Activated T-cell treated with anti-CD3 and anti-CD28 coated beads, Interleukin-2, amount 50 U/mL, for 1 hour (primary cell): ENCODE measurements at places on chromosomes 2 and 18.
A peak's percentile ranks its signal among the peaks of the same experiment; 100 is the strongest.

GRCh38 chr2:207163053-207163755 is 2.5 kb downstream of the KLF7 start:
- DNase-seq: no peak

- DNase-seq: no peak
Observed at GRCh38 chr2:159613651-159614285, 2.6 kb downstream of the BAZ2B start.

DNA sequence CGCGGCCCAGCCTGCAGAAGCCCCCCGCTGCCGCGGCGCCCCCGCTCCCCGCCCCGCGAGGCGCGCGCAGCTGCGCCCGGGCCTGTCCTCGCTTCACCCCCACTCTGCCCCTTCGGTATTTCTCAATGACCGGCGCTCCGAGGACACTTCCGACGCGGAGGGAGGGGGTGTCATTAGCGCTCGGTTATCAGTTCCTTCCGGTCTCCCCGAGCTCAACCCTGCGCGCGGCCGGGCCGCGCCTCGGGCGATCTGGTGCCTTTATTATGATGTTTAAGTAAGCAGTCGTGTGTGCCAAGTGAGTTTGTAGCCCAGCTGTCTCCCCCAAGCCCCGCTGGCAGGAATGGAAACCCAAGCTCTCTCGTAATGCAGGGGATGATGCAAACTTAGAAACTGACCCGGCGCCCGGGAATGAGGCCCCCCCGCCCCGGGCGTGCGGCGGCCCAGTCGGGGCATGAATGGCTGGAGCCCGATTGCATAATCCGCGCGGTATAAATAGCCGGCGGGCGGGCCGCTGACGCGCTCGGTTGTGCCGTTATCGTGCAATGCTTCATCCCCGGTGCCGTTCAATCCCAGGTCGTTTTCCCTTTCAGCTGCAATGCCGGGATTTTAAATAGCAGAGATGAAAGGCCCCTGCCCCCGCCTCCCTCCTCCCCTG is 3.9 kb upstream of the SPRED2 start:
- DNase-seq: peak; percentile 41

DNA sequence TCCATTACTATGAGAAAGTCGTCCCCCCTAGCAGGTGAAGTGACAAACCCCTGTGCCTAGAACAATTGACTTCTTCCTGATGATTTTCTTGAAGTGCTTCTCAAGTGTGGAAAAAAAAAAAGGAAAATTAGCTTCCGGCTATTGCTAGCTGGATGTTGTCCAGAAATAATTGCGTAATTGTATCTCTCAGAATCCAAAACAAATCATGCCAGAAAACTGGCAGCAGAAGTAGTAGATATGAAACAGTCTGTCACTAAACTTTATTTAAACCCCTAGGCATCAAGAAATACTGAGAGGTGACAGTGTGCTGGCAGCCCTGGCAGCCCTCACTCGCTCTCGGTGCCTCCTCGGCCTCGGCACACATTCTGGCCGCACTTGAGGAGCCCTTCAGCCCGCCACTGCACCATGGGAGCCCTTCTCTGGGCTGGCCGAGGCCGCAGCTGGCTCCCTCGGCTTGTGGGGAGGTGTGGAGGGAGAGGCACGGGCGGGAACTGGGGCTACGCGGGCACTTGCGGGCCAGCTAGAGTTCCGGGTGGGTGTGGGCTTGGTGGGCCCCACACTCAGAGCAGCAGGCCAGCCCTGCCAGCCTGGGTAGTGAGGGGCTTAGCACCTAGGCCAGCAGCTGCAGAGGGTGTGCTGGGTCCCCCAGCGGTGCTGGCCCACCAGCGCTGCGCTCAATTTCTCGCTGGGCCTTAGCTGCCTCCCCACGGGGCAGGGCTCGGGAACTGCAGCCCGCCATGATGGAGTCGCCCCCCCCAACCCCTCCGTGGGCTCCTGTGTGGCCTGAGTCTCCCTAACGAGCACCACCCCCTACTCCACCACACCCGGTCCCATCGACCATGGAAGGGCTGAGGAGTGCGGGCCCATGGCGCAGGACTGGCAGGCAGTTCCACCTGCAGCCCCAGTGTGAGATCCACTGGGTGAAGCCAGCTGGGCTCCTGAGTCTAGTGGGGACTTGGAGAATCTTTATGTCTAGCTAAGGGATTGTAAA is 80.5 kb upstream of the ABCA12 start:
- no peak for DNase-seq

- no peak for DNase-seq
Observed at GRCh38 chr18:78579449-78579848, 400.2 kb upstream of the SALL3 start.

DNA sequence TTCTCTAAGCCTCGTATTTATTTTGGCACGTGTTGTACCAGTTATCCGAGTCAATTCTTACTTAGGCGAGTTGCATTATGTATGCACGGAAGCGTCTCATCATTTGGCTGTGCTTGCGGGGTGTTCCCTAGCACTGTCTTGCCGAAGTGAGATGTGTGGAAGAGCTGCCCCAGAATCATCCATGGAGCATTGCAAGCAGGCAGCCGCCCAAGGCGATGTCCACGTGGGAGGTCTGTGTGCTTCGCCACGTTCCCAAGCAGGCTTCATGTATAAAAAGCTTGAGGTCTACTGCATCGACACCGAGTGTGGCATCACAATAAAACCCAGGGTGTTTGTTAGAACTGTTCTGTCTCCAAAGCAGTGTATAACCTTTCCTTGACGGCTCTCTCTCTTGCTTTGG is 849.9 kb downstream of the DCDC2C start:
- no peak for DNase-seq

DNA sequence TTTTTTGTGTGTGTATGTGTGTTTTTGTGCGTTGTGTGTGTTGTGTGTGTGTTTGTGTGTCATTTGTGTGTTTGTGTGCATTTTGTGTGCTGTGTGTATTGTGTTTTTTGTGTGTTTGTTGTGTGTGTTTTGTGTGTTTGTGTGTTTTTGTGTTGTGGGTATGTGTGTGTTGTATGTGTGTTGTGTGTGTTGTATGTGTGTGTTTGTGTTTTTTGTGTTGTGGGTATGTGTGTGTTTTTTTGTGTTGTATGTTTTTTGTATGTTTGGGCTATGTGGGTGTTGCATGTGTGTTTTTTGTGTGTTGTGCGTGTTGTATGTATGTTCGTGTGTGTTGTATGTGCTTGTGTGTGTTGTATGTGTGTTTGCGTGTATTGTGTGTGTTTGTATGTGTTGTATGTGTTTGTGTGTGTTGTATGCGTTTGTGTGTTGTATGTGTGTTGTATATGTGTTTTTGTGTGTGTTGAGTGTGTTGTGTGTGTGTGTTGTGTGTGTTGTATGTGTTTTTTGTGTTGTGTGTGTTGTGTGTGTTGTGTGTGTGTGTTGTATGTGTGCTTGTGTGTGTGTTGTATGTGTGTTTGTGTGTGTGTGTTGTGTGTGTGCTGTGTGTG is 275.3 kb downstream of the HRH4 start:
- no peak for DNase-seq

DNA sequence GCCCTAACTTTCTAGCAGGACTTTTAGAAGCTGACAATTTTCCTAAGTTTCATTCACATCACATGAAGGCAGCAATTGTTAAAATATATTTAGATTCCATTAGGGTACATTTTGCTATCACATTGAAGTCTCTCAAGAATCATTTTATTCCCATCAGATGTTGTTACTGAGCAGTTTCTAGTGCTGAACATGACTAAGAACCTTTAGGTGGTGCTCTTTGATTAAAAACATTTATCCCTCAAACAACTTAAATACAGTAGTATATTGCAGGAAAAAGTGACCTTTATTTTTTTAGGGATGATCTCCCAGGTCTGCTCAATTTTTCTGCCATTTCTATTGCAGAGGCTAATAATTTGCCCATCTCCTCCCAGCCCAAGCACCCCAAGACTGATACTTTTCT is 22.9 kb upstream of the NARS1 start:
- no peak for DNase-seq

- DNase-seq: no peak
Observed at GRCh38 chr2:75489721-75490120, 71.0 kb downstream of the EVA1A start.

- DNase-seq: no peak
Observed at GRCh38 chr2:190571686-190572085, 37.2 kb upstream of the NEMP2 start.

DNA sequence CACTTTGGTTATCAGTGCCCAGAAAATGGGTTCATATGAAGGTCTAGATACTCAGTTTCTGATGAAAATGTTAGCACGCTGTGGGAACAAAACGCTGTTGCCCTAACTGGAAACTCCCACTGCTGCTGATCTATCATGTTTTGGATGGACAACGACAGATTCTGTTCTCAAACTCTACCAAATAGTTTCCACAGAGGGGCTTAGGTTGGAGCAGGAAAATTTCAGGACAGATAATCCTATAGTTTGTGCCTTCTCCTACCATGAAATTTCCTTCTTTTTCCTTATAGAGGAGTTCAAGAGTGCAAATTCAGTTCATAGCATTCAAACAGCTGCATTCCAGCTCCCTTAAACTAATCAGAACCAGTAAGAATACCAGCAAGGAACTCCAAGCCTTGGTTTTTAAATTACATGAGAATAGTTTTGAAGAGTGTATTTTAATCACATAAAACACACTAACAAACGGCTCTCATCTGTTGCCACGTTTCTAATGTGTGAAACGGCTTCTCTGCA is 58.7 kb upstream of the RALBP1 start:
- no peak for DNase-seq

GRCh38 chr2:208069186-208069585 is 43.9 kb upstream of the PLEKHM3 start:
- no peak for DNase-seq

GRCh38 chr2:40048506-40048905 is 269.4 kb upstream of the THUMPD2 start:
- no peak for DNase-seq

DNA sequence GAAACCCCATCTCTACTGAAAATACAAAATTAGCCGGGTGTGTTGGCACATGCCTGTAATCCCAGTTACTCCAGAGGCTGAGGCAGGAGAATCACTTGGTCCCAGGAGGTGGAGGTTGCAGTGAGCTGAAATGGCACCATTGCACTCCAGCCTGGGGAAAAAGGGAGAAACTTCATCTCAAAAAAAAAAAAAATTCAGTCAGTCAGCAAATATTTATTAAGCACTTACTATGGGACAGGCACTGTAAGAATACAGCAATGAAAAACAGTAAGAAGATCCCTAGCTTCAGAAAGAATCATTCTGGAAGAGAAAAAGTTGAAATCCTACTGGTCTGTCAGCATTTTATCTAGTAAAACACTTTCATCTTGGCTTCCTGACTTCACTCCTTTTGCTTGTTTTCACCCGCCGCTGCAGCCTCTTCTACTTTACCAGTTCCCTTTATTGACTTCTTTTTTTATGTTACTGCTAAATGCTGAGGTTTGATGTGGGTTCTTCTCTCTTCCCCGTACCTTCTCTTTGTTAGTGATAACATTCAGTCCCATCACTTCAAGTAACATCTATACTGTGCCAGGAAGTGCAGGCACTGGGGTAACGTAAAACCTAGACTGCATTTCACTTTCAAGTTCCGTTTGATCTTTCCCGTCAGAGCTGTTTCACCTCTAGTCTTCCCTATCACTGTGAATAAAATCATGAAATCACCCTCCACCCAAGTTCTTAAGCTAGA is 10.8 kb upstream of the TAF4B start:
- peak; percentile 41 for DNase-seq

DNA sequence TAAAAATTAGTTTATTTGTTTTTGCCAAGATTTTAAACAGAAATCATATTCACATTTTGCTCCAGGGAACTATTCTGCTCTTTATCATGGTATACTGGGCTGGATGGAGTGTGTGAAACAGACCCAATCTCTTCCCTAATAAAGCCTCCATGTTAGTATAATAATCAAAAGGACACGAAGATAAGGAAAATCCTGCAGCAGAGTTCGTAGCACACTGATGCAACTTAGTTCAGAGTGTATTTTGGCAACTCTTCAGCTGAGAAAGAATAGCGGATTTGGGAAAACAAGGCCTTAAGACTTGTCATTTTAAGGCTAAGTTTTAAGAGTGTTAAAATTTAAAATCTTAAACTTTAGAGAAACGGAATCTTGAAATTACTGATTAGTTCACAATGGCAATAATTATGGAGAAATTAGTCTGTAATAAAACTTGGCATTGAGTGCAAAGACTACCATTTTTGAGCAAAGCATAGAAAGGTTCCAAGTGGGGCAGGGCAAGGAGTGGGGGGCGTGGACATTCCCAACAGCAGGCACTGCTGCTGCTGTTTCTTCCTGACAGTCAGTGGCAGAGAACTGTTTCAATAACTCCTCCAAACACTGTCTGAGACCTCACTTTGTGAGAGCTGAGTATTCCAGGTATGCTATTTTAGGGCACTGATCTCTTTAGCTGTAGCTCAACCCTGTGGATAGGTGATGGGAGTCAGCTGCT is 225.0 kb downstream of the HRH4 start:
- DNase-seq: no peak

DNA sequence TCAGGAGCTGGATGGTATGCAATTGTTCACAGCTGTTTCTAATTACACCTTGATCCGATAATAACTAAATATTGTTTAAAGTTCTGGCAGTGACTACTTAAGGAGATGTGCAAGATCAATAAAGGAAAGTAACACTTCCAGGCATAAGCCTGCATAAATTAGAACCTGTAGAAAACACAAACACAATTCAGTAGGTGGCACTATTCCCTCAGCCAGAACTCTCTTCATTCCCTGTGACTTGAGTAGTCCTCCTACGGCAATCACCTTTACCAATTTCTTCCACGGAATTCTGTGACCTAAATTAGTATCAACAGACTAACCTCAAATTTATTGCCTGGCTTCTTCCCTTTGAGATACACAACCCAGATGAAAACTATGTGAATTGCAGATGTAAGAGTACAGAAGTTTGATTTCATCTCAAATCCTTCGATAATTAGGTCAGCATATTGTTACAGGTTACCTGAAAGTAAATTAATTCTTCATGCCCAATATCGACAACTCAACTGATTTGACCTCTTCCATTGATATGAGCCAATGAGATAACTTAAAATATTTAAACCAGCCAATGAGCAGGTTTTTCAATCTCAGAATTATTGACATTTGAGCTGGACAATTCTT is 137.8 kb downstream of the PID1 start:
- DNase-seq: no peak

DNA sequence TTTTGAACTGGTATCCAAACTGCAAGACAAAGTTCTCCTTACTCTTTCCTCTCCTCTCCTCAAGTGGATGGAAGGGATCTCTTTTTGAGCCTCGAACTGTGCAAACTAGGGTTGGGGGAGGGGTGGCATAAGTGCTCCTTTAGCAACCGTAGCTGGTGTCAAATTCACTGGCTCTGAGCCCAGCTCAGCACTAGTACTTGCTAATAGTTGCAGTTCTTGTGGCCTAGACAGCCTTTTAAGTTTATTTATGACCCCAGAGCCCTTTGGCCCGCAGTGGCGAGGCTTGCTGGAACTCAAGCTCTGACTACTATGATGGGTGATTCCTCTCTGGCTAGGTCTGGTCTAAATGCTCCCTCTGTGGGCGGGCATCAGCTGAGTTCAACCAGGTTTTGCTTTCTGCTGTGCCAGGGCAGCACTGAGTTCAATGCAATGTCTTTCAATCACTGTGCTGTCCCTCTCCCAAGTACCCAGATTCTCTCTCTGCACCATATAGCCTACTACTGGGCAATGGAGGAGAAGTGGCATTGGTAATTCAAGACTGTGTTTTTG is 528.4 kb upstream of the SYT4 start:
- DNase-seq: no peak

DNA sequence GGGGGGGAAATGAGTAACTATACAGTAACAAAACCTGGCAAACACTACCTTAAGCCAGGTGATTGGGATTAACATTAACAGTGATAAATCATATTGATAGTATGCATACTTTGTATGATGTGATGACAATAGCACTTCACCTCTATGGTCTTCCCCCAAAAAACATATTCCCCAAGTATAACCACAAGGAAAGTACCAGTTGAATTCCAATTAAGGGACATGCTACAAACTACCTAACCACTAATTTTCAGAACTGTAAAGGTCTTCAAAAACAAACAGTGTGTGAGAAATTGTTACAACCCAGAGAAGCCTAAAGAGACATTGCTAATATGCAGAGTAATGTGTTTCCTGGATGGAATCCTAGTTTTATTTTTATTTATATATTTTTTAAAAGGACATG is 152.4 kb downstream of the ZRANB3 start:
- no peak for DNase-seq
